ENCODE measurements at places on chromosomes 2 and 18.
A peak's percentile ranks its signal among the peaks of the same experiment; 100 is the strongest.

GRCh38 chr2:174632841-174633622 lies 35.4 kb upstream of the WIPF1 start:
- DNase-seq = no peak

DNA sequence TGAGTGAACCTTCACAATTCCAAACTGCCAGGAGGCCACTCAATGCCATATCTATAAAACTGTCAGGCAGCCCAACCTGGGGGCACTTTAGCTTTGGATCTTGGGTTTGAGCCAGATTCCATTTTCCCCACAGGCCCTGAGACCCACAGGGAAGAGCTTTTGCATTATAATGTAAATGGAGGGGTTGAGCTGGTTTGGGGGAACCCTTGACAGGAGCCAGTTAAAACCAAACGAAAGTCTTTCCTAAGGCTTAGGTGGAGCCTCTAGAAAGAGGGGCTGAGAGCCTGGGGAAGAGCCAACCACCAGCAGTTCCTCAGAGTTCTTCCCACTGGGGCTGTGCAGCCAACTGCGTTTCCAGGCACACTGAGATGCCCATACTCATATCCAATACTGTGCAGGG lies 42.7 kb downstream of the BCL11A start:
- DNase-seq = no peak

GRCh38 chr18:3604498-3605408 lies 154.8 kb downstream of the TGIF1 start:
- no peak for DNase-seq

DNA sequence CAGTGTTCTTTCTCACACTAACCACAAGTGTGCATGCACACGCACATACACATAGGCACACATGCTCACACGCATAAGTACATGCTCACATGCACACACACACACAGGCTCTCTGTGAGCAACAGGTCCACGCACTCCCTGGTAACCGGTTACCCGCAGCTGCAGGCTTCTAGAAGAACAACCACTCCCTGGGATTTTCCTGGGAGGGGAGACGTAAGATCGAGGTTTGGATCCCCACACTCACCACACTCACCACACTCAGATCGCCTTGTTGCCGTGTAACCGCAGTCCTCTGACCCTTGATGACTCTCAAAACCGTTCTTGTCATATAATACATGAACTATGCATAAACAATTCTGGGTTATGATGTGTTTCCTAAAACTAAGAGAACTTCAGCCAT lies 42.2 kb downstream of the TTC32 start:
- DNase-seq = no peak

GRCh38 chr18:2111456-2111855 lies 459.8 kb downstream of the METTL4 start:
- DNase-seq = no peak

DNA sequence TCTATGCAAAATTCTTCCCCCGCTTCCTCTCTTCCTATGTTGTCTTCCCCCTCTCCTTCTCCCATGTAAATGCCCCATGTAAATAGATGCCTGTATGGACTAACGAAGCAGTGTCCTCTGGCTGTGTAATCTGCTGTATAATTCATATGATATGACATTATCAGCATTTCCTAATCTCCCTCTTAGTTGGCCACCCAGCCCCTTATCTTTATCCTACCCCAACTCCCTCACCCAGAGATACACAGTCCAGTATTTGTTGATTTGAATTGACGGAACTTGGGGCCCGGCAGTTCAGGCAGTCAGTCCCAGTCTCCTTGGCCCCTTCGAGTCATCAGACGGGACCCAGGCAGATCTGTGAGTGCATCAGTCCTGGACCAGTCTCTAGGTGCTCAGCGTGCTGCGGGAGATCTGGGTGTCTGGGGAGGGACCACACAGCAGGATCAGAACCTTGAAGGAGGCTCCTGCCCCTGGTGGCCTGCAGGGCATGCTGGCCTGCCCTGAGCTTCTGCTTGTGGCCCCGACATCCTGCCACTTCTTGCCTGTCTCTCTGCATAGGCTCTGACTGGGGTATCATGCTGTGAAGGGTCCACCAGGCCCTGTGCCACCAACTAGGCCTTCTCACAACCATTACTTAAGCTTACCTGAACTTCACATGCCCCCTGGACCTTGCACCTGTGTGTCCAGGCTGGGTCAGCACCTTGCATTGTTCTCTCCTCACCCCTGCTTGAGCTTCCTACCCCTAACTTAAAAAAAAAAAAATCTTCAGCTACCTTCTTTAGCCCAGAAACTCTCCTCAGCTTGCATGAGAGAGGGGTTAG lies 88.1 kb upstream of the ATL2 start:
- DNase-seq = no peak

DNA sequence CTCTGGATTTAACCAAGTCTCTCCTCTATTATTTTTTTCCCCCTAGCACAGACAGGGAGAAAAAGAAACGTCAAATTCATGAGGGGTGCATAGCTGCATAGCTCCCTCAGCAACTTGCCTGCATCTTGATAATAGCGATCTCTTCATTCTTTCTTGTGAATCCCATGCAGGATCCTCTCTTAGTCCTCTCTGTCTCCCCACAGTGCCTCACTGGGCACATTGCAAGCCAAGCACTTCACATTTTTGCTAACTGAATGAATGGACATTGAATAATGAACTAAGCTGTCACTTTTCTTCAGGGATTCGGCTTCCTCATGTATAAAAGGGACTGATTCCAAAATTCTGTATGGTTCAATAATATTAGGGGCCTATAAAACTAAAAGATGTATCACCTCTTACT lies 2.9 kb upstream of the EPB41L3 start:
- peak; percentile 34 for DNase-seq

- no peak for DNase-seq
Measured at GRCh38 chr2:36859366-36859792, 107.0 kb downstream of the STRN start.

- no peak for DNase-seq
Measured at GRCh38 chr18:10354890-10355289, 99.5 kb upstream of the APCDD1 start.

DNA sequence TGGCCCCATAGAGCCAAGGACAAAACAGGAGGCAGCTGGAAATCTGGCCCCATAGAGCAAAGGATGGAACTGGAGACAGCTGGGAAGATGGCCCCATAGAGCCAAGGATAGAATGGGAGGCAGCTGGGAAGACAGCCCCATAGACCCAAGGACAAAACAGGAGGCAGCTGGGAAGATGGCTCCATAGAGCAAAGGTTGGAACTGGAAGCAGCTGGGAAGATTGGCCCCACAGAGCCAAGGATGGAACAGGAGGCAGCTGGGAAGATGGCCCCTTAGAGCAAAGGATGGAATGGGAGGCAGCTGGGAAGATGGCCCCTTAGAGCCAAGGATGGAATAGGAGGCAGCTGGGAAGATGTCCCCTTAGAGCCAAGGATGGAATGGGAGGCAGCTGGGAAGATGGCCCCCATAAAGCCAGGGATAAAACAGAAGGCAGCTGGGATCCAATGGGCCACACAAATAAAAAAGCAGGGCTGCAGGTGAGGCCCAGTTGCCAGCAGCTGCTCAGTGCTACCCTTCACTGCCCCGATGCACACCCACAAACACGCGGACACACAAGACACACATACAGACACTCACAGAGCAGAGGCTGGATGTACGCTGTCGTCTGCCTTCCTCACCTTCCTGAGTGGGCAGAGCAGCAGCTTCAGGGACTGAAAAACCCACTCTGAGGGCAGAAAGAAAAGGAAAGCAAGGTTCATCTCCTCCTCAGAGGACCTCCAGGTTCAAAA lies 505.4 kb upstream of the MYT1L start:
- DNase-seq = no peak

- no peak for DNase-seq
Measured at GRCh38 chr2:146128216-146128615, 1608.3 kb upstream of the ZEB2 start.

DNA sequence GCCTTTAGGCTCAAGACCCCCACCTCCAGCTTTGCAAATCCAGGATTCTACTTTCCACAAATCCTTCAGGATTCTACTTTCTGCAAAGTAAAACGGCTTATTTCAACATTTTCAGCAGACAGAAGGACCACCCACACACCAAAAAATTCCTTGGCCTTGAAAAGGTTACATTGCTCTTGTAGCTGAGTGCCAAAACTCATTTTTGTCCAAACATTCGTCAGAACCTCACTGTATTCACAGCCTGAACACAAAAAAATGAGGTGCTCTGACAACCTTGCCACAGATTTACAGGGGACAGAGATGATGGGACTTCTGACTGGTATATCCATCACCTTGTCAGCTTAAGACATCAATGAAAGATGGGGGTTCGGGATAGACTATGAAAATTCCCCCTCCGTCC lies 63.0 kb upstream of the COX7A2L start:
- DNase-seq = no peak

- no peak for DNase-seq
Measured at GRCh38 chr2:144459937-144460336, 60.0 kb downstream of the ZEB2 start.

GRCh38 chr18:79508565-79509535 lies 113.1 kb downstream of the NFATC1 start:
- DNase-seq = no peak

- DNase-seq = no peak
Measured at GRCh38 chr2:217870528-217871011, 132.2 kb downstream of the TNS1 start.

DNA sequence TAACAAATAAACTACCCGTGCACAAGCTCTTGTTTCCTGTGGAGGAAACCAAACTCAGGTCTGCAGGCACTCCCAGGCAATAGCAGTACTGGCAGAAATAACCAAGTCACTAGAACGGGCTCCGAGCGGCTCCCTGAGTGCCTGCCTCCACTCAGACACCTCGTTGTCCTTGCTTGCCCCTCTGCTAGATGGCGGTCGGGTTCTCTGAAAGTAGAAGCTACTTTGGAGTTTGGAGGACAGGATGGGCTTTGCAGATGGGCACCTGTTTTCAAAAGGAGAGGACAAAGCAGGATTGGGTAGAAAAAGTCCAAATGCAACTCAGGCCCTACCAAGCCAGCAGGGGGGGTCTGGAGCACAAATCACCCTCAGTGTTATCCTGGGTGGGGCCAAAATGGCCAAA lies 136.4 kb downstream of the LRRC30 start:
- DNase-seq = no peak

DNA sequence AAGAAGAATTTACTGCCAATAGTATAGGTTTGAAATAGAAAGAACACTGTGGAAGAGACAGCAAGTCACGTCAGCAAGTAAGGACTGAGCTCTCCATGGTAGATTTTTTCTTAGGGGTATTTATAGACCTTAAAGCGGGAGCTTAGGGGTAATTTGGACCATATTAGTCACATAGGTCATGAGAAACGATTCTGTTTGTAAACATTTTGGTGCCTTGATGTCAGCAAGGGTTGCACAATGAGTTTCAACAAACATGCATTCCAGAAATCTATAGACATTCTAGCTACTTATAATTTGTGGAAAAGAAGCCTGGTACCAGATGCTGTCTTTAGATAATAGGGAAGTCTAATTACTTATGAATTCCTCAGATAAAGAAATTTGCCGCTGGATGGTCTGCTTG lies 624.7 kb downstream of the TDRD15 start:
- DNase-seq = no peak

DNA sequence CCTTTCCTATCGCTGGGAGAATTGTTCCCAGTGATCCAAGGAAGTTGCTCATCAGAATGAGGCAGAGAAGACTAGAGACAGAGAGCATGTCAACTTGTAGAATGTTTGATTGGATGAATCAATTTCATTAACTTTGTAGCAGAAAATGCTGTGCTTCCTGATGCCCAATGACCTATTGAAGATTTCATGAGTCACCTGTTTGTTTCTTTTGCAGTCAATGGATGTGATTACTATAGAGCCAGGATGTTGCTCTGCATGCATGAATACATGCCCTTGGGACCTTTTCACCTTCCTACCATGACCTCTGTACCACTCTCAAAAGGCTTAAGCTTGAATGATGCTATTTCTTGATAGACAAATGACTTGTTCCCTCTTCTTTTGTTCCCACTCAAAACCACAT lies 23.3 kb downstream of the SCG2 start:
- no peak for DNase-seq

DNA sequence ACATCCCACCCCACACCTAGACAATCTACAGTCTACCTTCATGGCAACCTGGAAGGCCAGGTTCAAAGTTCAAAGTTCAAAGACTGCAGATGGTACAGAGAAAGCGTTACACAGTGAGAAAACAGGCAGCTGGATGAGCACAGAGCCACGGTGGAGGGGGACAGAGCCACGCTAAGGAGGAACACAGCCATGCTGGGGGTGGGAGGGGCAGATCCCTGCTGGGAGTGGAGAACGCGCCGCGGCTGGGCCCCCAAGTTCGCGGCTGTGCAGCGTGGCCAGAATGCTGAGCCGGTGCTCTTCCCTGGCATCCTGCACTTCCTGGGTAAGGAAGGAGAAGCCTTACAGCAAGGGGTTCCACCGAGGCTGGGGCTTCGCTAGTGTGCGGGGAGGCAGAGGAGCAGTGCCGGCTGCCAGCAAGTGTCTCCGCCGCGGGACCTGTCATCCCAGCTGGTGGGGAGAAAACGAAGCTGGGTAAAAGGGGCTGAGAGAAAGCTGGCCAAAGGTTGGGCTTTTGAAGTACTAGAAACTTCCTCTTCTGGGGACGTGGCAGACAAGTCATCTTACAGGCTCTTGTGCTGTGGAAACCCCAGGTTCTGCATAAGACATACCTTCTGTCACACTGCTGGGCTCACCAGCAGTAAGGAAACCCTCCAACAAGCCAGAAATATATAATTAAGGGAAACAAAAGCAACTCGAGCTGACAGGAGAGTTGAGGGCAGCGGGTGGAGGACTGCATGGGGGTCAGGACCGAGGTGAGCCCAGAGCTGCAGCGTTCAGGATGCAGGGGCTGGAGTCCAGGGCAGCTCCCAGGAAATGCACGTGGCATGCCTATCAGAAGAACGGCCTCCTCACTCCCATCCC lies 115.5 kb downstream of the HDAC4 start:
- DNase-seq = no peak

DNA sequence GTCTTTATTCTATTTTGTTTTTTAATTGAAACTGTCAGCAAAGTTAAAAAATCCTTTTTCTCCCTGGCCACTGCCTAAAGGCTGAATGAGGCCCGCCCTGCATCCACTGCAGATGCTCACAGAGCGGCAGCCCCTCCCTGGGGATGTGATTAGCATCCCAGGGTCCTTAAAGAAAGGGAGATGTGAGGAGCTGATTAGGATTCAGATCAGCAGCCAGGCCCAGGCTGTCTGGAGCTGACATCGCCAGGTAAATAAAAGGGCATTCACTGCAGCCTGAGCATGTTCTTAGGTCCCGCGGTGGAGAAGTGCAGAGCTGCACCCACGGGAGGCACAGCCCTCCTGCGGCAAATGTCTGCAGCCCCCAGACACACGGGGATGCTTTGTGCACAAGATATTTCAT lies 83.8 kb downstream of the LONRF2 start:
- DNase-seq = no peak

GRCh38 chr18:79309614-79310358 lies 85.9 kb upstream of the NFATC1 start:
- no peak for DNase-seq

GRCh38 chr2:71224457-71224856 lies 2.4 kb downstream of the PAIP2B start:
- no peak for DNase-seq
